ENCODE measurements at places on chromosomes 16 and 17. TPM values are rescaled to one million over a fixed set of nuclear protein-coding genes. Genes with fewer than 3 reads are reported as not detected.

DNA sequence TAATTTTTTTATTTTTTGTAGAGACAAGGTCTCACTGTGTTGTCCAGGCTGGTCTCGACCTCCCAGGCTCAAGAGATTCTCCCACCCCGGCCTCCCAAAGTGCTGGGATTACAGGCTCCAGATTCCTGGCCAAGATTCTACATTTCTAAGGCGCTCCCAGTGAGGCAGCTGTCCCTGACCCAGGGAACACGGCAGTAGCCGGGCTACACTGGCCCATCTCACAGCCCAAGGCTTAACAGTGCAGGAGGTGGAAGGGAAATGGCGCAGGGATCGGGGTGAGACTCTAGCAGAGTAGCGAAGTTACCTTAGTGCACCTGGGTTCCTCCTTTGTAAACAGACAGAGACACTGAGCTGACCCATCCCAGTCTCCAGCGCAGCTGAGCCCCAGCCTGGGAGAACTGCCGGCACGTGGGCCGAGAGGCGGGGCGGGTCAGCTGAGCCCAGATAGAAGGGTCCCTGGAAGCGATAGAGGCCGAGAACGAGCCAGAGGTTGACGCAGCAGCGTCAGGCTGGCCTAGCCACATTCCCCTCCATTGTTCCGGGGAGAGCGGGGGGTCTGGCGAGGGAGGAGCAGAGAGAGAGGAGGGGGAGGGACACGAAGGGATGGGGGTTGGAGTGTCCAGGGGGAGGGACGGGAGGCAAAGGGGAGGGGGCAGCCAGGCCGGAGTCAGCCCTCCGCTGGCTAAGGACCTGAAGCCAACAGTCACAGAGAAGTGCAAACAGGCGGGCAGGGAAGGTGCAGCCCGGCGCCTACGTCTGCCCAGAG is 2.5 kb downstream of the CARHSP1 start:
- peak; percentile 97 for DNase-seq

GRCh38 chr16:82728901-82729300 is 102.1 kb downstream of the CDH13 start:
- DNase-seq = no peak

- no peak for DNase-seq
Observed at GRCh38 chr17:17943281-17943984, 28.8 kb downstream of the TOM1L2 start.

DNA sequence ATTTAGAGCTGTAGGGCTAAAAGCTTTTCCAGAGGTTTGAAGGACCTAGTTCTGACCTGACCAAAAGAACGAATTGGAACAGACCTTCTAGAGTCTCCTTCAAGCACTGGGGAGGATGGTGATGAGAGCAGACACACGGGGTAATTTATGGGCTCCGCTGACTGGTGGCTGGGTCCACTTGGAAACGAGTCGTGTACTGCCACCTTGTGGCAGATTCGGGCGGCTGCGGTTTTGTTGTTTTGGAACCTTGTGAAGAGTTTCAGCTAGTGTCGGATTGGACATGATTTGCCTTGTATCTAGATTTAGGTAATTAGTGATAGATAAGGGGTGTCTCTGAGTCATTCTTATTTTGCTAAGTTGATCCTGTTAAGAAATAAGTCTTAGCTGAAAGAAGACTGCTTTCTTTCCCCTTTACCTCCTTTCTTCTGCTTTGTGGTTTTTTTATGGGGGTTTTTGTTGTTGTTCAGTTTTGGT is 98.9 kb downstream of the AATF start:
- peak; percentile 92 for DNase-seq

DNA sequence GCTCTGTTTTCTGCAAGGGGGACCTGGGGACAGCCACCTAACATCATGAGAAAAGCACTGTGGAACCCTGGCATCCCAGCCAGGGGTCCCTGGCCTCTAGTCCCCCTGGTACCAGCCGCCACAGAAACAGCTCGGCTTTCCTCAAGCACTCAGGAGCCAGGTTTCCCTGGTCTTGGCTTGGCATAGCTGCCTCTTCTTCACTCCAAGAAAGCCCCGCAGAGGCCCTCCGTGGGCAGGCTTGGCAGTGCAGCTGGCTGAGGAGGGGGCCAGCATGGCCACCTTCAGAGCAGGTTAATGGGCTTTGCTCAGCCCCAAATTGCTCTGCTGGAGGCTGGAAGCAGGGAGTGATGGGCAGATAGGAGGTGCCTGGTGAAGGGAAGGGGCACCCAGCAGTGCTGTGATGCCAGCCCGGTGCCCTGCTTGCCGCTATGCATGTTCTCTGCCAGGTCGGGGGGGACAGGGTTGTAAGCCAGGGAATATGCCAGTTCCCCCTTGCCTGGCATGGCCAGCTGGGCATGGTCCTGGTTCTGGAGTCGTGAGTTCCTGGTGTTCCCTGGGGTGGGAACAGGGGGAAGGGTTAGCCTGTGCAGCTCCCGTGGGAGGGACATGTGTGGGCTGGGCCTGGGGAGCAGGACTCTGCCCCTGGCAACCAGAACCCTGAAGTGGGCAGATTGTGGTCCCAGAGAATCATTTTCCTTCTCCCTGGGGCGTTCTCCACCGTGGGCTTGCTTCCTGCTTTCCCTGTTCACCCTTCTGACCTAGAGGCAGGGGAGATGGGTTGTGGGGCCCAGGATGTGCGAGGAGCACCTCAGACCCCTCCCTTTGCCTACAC is 3.2 kb downstream of the ANKRD13B start:
- no peak for DNase-seq

DNA sequence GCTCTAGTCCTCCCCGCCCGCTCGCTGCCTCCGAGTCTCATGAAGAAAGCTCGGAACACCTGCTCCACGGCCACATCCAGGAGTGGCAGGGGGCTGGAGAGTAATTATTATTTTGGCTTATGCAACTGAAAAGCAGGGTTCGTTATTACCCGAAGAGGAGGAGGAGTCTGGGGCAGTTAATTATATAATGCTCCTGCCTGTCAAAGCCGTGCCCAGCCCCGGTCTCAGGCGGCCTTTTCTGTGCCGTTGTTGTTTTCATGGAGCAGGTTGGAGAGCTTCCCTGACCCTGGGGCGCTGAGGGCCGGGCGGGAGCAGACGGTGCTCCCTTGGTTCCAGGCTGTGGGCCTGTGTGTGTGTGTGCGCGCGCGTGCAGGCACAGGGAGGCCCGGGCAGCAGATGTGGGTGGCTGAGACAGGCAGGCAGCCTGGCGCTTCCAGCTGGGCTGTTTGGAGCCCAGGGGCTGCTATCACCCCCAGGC is 2.4 kb downstream of the JPH3 start:
- DNase-seq = no peak

- no peak for DNase-seq
Observed at GRCh38 chr16:50972876-50973275, 178.2 kb downstream of the SALL1 start.

GRCh38 chr17:50501054-50501453 is 7.2 kb upstream of the MYCBPAP start:
- DNase-seq = no peak

DNA sequence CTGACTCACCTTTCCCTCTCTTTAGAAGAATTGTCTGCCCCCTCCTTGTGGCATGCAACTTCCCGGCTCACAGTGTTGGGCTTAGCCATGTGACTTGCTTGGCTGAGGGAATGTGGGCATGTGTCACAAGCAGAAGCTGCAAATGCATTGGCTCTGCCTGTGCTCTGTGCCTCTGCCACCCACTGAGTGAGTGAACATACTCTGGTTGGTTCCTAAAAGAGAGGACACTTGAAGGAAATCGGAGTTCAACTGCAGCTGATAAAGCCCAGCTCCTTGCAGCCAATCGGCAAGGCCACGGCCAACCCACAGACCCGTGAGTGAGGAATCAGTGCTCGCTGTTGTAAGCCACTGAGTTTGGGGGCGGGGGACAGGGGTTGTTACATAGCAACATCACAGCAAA is 10.9 kb upstream of the GINS2 start:
- no peak for DNase-seq

GRCh38 chr17:81738801-81739393 is 26.8 kb downstream of the SLC25A10 start:
- DNase-seq = no peak

DNA sequence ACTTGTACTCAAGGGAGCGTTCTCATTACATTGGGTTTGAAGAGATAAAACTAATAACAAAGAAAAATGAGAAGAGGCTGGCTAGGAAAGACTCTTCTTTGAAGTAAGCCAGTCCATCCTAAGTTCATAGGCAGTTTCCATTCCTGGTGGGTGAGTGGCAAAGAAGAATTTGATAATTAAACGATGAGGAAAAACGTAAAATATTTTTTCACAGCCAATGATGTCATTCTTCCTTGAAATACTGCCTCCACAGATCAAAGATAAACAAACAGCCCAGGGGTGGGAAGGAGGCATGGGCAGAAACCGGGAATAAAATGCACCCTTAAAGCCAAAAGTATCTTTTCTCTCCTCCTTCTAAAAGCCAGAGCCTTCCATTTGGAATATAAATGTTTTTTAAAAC is 346.6 kb downstream of the PMP22 start:
- DNase-seq = no peak

- DNase-seq = no peak
Observed at GRCh38 chr17:19388791-19389785, 2.1 kb upstream of the MFAP4 start.

DNA sequence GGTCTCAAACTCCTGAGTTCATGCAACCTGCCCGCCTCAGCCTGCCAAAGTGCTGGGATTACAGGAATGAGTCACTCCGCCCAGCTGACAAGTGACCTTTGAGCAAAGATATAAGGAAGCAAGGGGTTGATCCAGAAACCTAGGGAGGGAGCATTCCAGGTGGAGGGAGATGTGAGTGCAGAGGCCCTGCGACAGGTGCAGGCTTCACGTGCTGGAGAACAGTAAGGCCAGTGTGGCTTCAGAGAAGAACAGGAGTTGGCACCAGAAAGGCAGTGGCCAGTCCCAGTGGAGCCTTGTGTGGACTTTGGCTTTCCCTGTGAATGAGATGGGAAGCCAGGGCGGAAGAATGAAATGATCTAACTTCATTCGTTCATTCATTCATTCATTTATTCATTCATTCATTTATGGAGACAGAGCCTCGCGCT is 73.6 kb upstream of the HAS3 start:
- DNase-seq = no peak

DNA sequence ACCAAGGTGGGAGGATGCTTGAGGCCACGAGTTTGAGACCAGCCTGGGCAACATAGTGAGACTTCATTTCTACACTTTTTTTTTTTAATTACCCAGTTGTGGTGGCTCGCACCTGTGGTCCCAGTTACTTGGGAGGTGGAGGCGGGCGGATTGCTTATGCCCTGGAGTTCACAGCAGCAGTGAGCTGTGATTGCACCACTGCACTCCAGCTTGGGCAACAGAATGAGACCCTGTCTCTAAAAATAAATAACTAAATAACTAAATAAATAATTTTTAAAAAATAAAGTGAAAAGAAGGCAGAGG is 9.3 kb downstream of the DNAI2 start:
- DNase-seq = no peak

DNA sequence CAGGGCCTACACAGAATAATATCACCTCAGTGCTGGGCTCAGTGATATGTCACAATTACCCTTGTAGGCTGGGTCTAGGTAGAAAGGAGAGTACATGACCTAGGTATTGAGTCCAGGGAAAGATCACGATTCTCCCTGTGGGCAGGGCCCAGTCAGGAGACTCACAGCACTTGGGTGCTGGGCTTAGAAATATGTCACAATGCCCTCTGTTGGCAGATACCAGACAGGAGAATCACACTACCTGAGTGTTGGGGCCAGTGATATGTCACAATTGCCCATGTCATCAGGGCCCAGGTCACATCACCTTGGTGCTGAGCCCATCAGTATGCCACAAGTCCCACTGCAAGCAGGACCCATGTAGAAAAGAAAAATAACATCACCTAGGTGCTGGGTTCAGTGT is 2105.5 kb downstream of the TP53TG3F start:
- no peak for DNase-seq

GRCh38 chr17:33140413-33141099 is 148.9 kb downstream of the SPACA3 start:
- DNase-seq = no peak

- no peak for DNase-seq
Observed at GRCh38 chr17:1511290-1511689, 5.1 kb downstream of the INPP5K start.

DNA sequence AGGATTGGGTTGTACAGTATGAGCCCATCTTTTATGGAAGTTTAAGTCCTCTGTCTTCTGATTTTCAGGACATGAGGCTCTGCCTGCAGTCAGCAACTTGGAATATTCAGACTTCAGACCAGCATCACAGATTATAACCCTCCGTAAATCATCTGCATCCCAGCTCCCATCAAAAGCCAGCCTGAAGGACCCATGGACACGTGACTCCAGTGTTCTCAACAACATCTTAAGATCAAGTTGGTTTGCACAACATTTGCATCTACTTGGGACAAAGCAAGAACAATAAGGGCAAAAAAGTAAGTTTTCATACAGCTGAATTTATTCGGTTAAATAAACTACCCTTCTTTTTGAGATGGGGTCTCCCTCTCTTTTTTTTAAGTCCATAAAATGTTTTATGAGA is 12.7 kb downstream of the TMC5 start:
- no peak for DNase-seq

DNA sequence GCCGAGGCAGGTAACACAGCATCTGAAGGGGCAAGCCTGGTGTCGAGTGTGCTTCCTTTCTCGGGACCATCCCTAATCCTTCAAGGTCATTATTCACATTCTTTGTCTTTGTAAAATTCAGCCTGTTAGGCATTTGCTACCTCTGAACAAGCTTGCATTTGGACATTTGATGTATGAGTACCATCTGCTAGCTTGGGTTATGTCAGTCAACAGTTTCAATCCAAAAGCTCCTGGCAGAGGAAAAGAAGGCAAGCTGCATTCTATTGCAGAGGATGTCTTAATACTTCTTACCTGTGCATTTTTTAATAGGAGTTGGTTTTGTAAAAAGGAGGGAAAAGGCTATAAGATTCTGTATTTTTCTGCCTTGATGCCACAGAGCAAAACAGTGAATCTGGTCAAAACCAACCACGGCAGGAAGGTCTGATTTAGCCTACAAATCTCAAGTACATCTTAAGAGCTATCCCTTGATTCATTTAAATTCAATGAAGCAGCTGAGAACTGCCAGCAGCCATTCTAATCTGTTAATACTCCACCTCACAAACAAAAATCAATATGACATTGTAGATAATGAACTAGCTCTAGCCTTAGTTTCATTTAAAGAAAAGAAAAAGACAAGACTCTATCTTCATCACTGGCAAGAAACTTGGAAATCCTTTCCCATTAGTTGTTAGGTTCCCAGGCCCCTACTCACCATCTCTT is 39.0 kb downstream of the TEX2 start:
- no peak for DNase-seq

PLA2G10 gene
- total RNA-seq = 0.39 TPM

CHST4 gene
- total RNA-seq = 9.9 TPM

CDRT15L2 gene
- not detected for total RNA-seq

EZH1 gene
- total RNA-seq = 24.1 TPM

CLEC3A gene
- total RNA-seq = not detected

CRK gene
- 43.7 TPM for total RNA-seq

Measured in WTC11 (cell line).